ENCODE measurements at places on chromosomes 3 and 15. TPM values are rescaled to one million over a fixed set of nuclear protein-coding genes. Genes with fewer than 3 reads are reported as not detected.

Gene GOLGA8R
- 0.62 TPM for total RNA-seq

Gene LRRC28
- total RNA-seq = 40.2 TPM

Gene CNTN3
- 16.2 TPM for total RNA-seq

Gene DVL3
- 30.9 TPM for total RNA-seq

Gene SEMA6D
- total RNA-seq = 49.8 TPM

Gene FBXO40
- total RNA-seq = 0.31 TPM

Gene TPRG1
- total RNA-seq = 0.94 TPM

Gene DPPA2
- total RNA-seq = not detected

DNA sequence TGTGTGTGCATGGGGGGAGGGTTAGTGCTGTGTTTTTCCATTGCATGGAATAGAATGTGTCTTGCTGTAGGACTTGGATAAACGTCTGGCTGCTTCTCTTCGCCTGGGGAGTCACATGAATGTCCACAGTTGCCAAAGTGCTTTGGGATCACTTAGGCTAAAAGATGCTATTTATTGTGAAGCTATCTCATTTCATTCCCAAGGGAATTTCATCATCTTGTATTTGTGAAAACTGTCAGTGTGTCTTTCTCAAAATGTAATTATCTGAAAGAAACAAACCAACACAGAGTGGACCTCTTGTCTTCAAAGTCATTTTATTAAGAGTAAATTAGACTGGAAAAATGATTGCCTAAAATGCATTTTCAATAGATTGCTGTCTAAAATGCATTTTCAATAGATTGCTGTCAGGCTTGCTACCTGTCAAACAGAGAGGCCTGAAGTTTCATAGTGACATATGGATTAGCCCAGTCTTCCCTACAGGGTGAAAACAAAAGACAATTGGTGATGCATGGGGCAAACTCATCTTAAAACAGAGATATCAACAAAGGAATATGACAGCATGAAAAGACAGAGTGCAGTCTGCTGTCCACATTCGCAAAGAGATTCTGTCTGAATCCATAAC, 117.1 kb upstream of the GOLIM4 start:
- DNase-seq = no peak

DNA sequence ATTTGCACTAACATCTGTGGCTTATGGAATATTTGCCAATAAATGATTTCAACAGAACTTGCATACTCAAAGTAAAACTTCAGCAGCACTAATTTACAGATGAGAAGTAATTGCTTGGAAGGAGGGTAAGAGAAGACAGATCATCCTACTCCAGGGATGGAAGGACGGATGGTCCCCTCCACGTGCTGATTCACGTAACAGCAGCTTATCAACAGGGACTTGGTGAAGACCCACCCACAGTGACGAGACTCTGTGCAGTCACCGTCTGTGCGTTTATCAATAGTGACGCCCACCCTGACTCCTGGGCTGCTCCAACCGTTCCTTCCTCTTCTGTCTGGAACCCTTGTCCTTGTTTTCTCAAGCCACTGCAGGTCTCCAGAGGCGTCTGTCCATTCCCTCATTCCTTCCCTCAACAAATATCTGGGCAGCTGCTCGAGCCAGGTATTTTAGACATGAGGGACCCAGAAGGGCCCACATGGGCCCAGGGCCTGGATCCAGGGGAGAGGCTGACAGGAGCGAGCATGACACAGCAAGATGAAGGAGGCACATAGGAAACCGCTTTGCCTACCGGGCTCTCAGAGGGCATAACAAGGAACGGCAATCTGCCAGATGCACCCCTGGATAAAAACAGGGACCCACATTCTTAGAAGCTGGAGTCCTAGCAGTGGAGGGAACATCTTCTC, 33.3 kb downstream of the PCSK6 start:
- no peak for DNase-seq

GRCh38 chr3:68751888-68752287, 180.5 kb downstream of the TAFA4 start:
- DNase-seq = no peak

DNA sequence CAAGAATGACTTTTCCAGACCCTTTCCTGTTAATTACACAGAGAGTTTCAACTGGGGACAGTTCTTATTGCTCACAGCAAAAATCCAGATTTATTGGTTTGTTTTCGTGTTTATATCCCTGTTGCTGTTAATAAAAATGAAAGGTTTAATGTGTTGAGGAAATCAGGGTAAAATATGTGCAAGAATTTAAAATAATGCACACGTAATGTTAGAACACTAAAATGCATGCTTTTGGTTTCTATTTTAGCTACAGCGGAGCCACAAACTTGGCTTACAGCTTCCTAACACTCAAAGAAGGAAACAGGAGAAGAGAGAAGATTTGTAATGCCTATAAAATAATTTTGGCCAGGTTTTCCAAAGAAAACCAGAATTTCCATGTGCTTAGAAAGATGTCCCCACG, 62.7 kb downstream of the CASR start:
- no peak for DNase-seq

DNA sequence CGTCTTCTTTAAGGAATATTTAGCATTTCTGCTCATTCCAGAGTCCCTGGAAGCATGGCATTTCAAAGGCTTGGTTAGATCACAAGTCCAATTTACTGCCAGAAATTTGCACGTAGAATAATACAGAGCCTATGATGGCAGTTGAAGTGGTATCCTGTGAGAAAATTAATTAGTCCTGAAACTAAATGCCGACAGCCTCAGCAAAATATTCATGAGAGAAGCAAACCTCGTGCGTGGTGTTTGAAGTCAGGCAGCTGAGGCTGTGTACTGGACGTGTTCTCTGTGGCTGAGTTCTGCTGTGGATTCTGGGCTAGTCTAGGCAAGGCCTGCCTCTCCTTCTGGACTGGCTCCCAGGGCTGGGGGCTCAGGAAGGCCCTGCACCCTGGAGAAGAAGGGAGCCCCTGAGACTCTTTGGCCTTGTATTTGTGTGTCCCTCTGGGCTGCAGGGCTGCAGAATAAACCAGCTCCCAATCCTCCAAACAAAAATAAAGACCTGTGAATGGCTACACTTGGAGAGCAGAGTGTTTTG, 106.6 kb downstream of the APBA2 start:
- no peak for DNase-seq

DNA sequence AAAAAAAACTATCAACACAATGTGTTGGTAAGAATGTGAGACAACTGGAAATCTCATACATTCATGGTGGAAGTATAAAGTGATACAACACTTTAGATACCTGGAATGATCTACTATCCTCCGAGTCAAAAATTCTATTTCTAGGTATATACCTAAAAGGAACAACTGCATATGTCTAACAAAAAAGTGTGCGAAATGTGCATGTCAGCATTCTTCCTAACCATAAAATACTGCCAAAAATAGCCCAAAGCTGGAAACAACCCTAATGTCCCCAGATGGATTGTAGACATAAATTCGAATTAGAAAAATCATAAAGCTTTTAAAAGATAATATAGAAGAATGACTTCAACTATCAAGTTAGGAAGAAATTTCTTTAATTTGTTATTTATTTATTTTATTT, 51.2 kb upstream of the FGF12 start:
- DNase-seq = no peak

DNA sequence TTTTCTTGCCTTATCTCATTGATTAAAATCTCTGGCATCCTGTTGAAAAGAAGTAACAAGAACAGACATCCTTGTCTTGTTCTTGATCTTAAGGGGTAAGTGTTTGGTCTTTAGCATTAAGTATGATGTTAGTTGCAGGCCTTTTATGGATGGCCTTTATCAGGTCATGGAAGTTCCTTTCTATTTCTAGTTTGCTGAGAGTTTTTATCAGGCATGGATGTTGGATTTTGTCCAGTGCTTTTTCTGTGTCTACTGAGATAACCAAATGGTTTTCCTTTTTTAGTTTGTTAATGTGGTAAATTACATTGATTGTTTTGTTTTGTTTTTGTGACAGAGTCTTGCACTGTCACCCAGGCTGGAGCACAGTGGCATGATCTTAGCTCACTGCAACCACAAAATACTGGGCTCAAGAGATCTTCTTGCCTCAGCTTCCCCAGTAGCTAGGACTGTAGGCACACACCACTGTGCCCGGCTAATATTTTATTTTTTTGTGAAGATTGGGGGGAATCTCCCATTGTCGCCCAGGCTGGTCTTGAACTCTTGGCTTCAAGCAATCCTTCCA, 26.3 kb downstream of the MRAS start:
- DNase-seq = no peak

DNA sequence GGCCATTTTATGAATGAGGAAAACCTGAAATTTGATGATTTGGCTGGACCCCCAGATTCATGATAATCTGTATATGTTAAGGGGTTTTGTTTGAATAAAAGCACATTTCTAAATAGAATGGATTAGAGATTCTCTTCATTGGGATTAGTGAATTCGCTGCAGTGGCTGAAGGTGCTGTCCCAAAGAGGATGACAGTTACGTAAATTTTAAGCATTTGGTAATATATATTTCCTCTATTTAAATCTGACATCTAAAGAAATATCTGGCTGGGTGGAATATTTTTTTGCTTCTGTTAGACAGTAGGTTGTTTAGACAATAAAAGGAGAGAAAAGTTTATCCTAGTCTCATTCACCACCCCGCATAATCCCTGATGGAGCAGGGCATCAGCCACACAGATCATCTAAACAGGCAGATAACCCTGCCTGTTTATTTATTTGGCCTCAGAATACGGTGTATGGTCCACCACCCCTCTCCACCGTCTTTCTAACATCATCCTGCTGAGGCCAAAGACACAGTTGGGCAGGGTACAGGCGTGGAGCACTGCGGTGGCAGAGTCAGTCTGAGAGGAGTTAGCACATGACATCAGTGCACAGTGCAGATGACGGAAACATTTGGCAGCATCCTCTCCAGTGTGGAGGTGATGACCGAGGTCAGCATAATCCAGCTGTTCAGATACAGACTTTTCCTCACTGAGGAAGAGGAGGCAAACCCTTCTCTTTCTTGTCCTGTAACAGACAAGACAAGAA, 20.4 kb upstream of the NFKBIZ start:
- no peak for DNase-seq

- DNase-seq = no peak
Observed at GRCh38 chr15:101492766-101493692, 3.5 kb upstream of the PCSK6 start.

GRCh38 chr3:4749567-4750002, 229.7 kb upstream of the BHLHE40 start:
- DNase-seq = no peak

- DNase-seq = no peak
Observed at GRCh38 chr15:82919231-82919886, 33.2 kb downstream of the HOMER2 start.

Data from occipital lobe (tissue), 3 donors.